ENCODE measurements at places on chromosomes 4 and X.
A peak's percentile ranks its signal among the peaks of the same experiment; 100 is the strongest.

DNA sequence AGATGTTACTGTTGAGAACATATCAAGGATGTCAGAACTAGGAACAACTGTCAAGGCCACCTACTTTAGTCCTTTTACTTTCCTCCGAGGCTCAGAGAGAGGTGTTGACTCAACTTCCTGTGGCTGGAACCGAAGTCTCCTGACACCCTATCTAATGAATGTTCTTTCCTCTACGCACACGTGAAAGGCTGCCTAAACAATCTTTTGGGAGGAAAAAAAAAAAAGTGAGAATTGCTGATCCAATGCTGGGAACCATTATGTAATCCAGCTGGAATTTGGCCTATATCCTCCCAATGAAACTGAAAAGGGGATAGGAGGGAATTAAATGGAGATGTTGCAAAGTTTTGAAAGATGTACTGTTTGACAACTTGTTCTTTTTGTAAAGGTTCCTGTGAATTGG lies 8.3 kb upstream of the MAP7D3 start:
- DNase-seq = no peak

DNA sequence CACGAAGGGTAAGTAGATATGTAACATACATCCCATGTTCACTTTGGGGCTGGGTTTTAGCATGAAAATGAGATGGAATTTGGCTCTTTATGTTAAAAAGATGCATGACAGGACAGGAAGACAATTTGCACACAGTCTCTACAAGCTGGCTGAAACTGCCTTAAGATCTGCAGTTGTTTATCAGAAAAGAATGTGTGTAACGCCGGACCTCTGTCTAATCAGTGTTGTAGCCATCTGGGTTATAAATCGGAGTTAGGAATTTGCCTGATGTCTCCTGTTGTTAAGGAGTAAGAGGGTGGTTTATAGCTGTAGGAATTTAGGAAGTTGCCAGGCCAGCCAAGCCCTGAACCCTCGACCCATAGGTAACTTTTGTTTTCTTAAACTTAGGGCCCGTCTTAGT lies 562.9 kb upstream of the FAT1 start:
- no peak for DNase-seq

DNA sequence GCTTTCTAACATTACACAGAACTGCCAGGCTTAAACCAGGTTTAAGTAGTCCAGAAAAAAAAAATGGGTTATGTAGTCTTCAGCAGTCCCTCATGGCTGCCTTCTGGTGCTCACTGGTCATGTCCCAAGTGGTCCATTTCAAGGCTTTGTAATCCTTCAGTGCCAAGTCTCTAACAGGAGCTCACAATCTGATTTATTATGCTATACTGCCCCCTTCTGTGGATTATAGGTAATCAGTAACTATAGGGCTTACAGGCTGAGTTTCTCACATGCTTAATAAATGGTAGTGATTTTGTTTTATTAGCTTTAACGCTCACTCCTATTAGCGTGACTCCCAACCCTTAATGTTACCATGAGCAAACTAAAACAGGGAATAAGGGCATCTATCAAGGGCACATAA lies 92.5 kb upstream of the EDA2R start:
- DNase-seq = no peak

DNA sequence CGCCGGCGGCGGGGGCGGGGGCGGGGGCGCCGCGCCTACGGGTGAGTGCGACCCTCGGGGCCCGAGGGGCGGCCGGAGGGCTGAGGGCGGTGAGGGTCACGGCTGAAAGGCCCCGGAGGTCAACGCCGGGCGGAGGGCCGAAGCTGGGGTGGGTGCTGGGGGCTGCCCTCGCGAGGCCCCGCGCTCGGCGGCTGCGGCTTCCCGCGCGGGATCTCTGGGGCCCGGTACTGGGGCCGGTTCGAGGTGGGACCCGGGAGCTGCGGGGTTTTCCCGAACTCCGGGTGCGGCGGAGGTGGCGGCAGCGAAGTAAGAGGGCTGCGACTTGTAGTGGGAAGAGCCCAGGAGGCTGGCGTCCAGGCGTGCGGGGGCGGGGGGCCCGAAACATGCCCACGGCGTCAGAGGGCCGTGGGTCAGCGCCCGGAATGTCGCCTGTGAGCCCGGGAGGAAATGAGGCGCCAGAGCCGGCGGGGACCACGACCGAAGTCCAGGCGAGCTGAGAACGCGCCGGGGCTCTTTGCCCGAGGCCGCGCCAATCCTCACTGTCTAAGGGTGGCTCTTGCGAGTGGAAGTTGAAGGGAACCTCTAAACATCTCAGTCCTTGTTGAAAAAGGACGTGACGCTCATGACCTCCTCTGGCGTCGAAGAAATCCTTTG lies 407 bp downstream of the IL13RA1 start:
- DNase-seq = peak; percentile 64

GRCh38 chr4:94548571-94548970 lies 96.8 kb downstream of the PDLIM5 start:
- DNase-seq = no peak

DNA sequence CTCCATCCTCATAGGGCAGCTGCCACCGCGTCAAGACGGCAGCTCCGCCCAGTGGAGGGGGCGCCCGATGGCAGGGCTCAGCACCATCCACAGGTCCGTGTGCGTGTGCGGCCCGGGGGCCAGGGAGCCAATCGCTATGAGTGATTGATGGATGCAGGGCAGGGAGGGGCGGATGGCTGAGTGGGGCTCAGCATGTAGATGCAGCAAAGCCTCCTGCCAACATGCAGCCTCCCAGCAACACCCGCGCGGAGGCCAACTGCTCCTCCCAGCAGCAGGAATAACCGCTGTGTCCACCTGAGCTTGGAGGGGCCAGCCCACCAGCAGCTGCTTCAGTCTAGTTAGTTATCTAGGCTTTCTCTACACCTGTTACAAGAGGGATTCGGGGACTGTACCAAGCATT lies 77.4 kb downstream of the MTMR1 start:
- DNase-seq = no peak
